ENCODE measurements at places on chromosomes 3 and 15.

DNA sequence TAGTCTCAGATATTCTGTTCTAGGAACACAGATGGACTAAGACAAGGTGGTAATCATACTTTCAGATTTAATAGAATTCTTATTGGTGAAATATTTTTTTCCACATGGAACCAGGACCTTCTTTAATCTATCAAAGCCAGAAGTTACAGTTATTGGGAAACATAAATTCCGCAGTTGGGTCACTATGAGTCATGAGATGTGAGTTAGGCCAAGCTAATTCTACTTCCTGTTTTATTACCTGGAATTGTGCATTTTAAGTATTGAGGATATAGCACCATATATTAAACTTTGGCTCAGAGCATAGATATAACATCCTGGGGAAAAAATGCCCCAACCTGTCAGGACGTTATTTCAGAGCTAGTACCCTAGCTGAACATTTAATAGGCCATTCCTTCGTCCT lies 96.4 kb upstream of the P3H2 start:
- peak; percentile 68 for DNase-seq

GRCh38 chr3:134054231-134054630 lies 24.5 kb upstream of the SLCO2A1 start:
- DNase-seq: no peak

- DNase-seq: no peak
These were observed 397.7 kb downstream of the DIPK2A start for GRCh38 chr3:144369129-144369879.

DNA sequence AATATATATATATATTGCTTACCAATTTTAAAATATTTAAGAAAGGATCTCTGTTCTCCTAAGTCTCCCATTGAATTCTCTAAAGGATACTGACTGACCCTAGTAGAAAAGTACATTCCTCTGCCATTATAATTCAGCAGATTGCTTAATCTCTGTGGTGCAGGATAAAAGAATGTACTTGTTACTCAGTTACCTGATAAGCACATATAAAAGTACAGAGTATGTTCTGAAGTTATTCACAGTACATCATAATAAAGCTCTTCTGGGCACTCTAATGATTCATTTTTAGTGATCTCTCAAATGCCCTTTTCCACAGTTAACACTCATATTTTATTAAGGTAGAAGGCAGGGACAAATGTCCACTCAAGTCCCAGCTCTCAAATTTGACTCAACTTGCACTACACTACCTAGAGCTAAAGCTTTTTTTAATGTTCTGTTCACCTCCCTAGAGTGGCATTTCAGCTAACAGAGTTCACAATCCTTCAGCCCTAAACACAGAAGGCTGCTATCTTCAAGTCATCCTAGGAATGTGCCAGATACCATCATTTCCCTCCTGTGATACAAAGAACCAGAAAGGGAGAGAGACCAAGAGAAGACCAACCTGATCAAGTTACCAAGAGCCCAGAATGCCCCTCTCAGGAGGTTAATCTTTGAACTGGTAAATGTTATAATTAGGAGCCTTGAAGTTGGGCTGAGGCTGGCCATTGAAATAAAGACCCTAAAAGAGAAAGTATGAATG lies 53.3 kb downstream of the MEIS2 start:
- peak; percentile 32 for DNase-seq

- no peak for DNase-seq
These were observed 11.3 kb downstream of the CGNL1 start for GRCh38 chr15:57387564-57388076.

GRCh38 chr3:194330579-194330978 lies 20.5 kb downstream of the CPN2 start:
- DNase-seq: peak; percentile 54

DNA sequence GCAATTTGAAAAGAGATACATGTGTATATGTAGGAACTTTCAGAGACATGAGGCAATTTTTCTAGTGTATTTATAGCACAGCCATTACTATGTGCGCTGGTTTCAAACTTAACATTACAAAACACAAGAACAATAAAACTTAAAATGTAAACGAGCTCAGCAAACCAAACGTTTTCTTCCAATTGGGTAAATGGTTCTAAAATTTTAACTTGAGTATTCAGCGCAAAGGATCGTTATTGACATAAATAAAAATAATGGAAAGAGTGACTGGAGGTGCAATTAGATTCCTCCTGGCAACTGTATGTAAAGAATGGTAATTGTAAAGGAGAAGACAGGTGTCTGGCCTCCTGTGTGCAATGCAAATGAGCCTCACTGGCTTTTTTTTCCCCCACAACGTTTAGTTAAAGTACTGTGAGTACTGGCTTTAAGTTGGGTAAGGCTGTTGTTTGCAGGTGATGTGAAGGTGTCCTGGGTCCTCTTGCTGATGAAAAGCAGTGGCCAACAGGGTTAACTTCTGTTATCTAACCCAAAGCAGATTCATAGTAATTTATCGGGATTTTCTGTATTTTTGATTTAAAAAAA lies 14.1 kb upstream of the GADL1 start:
- DNase-seq: no peak

DNA sequence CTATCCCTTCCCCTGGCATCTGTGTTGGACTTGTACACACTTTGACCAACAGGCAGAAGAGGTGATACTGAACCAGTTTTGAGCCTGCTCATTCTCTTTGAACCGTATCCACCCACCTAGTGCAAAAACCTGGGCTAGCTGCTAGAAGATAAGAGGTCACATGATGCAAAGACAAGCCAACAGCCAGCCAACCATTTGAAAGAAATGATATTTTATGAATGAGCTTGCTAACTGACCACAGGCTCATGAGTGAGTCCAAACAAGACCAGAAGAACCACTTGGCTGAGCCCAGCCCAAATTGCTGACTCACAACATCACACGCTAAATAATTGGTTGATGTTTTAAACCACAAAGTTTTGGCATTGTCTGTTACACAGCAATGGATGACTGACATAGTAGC lies 74.0 kb upstream of the CTNNB1 start:
- no peak for DNase-seq

GRCh38 chr15:89303986-89304385 lies 30.6 kb downstream of the POLG start:
- DNase-seq: no peak

- DNase-seq: no peak
These were observed 29.4 kb downstream of the SLC22A14 start for GRCh38 chr3:38311476-38311875.

DNA sequence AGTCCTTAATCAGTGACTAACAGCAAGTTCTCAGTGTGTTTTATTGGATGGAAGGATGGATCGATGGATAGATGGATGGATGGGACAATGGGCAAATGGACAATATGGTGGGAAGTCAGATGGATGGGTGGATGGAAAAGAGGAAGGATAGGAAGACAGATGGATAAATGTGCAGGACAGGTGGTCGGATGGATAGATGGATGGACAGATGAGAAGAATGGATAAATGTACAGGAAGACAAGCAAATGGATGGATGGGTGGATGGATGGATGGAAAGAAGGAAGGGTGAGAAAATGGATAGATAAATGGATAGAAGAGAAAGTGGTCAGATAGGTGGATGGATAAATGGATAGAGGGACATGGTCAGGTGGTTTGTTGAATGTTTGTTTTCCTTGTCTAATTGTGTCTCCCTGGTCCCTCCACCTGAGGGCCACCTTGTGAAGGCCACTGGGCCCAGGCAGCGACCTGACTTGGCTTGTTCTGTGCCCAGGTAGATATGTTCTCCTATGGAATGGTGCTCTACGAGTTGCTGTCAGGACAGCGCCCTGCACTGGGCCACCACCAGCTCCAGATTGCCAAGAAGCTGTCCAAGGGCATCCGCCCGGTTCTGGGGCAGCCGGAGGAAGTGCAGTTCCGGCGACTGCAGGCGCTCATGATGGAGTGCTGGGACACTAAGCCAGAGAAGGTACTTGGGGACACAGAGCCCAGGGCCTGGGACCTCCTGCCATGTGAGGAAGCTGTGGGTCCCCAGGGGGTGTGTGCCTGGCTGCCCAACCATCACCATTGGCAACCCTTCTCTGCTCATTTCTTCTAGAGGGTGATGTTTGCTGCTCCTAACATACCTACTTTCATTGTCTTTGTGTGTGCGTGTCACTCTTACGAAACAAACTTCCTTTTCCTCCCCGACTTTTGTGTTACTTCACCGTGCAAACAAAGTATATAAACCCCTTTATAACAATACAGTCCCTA lies 137.5 kb downstream of the LRRK1 start:
- no peak for DNase-seq

GRCh38 chr15:89928421-89928820 lies 15.7 kb upstream of the ARPIN start:
- no peak for DNase-seq

DNA sequence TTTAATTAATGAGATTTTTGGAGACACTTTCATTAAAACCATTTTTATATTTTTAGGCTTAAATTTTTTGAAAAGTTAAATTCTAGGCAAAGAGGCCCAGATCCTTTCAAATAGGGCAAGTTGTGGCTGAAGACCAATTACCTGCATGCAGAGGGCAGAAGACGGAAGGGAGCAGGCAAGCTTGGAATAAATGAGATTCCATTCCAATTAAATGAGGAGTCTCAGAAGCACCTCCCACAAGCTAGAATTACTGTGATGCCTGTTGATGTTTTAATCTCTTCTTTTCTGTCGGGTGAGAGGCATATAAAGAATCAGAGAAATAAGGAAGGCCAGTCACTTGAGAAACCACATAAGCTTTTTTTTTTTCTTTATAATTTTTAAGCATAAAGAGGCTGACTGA lies 46.8 kb downstream of the KBTBD8 start:
- DNase-seq: peak; percentile 9

GRCh38 chr3:4219227-4219568 lies 84.0 kb upstream of the SETMAR start:
- no peak for DNase-seq

DNA sequence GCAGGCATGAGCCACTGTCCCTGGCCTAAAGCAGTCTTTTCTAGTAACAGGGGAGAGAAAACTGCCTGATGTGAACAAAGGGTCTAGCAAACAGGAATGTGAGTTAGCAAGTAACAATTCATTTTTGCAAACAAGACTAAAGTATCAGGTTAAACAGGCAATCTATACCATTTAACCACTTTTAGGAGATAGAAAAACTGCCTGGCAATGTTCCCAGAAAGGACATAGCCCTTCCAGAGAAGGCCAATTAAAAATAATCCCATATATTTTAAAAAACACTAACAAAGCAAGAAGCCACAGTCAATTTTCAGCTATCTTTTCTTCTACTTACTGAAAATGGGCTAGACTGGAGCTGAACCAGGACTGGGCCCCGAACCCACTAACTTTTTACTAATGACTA lies 6.3 kb downstream of the RBSN start:
- no peak for DNase-seq

- no peak for DNase-seq
These were observed 9.1 kb upstream of the SCG3 start for GRCh38 chr15:51672155-51672687.

GRCh38 chr3:16130066-16130465 lies 44.4 kb upstream of the GALNT15 start:
- peak; percentile 65 for DNase-seq

- DNase-seq: peak; percentile 94
These were observed 192.5 kb downstream of the P3H2 start for GRCh38 chr3:189927975-189928895.

- no peak for DNase-seq
These were observed 8.3 kb downstream of the SLC38A3 start for GRCh38 chr3:50213373-50213772.

DNA sequence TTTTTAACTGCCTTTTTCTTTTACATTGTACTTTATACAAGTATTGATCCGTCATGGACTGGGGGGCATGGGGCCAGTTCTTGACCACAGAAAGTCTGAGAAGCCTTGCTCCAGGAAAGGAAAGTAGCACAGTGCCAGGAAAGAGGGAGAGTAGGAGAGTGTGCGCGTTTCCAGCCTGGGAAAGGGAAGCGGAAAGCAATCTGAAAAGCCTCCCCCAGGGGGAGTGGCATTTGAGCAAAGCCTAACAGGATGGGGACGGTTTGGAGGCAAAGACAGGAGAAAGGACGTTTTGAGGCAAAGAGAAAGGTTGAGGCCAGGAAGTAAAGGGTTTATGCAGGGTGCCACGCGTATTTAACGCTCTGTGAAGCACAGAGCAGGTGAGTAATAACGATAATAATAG lies 116.9 kb downstream of the RORA start:
- DNase-seq: no peak

DNA sequence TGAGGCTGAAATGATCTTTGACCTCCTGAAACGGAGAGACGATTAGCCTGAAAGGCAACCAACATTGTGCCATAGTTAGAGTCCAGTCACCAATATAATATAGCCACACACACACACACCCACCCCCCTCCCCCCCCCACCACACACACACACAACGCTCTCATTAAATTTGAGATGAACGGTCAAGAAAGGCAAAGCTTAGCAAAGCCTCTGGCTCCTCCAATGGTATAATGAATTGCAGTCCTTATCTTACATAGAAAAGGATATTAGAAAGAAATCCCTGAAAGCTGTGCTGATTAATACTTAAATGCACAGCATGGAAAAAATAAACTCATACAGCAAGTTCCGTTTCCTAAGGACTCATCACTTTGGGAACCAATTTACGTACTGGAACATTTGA lies 876 bp upstream of the ZNF385D start:
- peak; percentile 14 for DNase-seq

DNA sequence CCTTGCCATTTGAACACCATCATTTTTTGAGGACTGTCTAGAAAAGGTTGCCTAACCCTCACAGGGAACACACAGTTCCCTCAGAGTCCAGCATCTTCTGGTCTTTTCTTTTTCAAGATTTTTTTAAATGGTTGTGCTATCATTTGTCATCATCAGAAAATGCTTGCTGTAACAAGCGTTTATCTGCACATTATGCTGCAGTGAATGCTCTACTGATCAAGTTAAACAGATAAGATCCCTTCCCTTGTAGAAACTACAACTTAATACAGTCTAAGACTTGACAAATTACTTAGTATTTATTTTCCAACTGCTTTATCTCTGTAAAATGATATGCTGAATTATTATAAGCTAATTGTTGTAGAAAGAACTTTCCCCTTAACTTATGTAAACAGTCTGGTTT lies 11.9 kb upstream of the ALPK3 start:
- DNase-seq: no peak

GRCh38 chr15:31440754-31441311 lies 114.2 kb downstream of the KLF13 start:
- no peak for DNase-seq

DNA sequence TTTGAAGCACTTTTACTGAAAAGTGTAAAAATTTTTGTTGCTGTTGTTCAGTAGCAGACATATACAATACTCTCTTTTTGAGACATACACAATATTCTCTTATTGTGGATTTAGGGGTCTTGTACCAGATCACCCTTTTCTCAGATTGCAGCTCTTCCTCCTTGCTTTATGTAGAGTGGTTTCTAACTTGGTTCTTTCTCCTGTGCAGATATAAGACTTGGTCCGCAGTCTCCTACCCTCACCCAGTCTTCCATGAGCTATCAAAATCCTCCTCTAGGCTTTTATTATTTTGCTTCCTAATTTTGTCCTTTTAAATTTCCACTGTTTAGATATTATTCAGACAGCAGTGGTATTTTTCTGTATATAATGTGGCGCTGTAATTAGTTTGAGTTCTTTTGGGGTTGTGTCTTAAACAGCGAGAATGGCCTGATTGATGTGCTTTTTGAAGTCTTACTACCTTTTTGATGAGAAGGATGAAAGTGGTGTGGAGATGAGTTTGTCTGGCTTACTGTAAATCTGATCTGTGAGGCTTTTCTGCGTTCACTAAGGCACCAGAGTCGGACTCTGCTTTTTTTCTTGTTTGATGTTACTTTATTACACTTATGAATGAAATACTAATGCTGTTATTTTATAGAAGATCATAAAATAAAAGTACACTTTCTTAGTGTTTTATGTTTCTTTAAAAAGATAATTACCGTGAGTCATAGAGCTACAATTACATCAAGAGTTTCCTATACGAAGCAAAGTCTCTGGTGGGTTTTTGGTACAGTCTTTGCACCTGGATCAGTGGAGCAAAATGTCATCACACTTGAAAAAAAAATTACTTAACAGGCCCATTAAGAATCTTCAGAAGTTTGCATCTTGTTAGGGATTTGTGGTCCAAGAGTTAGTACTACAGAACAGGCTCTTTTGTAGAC lies 27.8 kb downstream of the FNDC3B start:
- DNase-seq: no peak

All from M059J (cell line).